ENCODE measurements at places on chromosomes 6 and 20. TPM values are rescaled to one million over a fixed set of nuclear protein-coding genes. Genes with fewer than 3 reads are reported as not detected.

The THBS2 gene
- 0.04 TPM for total RNA-seq

GRCh38 chr6:98041921-98042320 lies 758.9 kb upstream of the MMS22L start:
- DNase-seq: no peak

The DEFB127 gene
- not detected for total RNA-seq

- no peak for DNase-seq
Observed at GRCh38 chr6:84332139-84333034, 104.9 kb upstream of the CEP162 start.

The MEI4 gene
- total RNA-seq: 2.6 TPM

GRCh38 chr6:90135667-90136066 lies 161.0 kb downstream of the BACH2 start:
- DNase-seq: no peak

The OR2B6 gene
- not detected for total RNA-seq

The GCNT2 gene
- 8.2 TPM for total RNA-seq

The POM121L2 gene
- not detected for total RNA-seq

DNA sequence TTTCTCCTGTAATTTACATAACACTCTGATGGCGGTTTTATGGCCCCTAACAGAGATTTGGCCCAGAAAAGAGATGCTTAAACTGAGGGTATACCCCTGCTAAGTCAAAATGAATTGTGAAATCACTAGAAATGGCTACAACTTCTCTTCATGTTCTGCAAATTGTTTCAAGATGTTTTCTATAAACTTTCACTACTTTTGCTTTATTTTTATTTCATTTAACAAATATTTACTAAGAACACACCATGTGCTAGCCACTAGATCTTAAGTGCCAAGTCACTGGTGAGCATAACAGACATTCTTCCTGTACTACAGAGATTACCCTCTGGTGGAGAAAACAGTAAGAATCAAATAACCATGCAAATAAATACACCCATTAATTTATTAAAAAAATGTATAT lies 87.6 kb downstream of the KCNQ5 start:
- DNase-seq: no peak

- peak; percentile 69 for DNase-seq
Observed at GRCh38 chr6:34027445-34027936, 118.4 kb downstream of the GRM4 start.

The SNAP25 gene
- total RNA-seq: 8.2 TPM

The HCRTR2 gene
- total RNA-seq: not detected

DNA sequence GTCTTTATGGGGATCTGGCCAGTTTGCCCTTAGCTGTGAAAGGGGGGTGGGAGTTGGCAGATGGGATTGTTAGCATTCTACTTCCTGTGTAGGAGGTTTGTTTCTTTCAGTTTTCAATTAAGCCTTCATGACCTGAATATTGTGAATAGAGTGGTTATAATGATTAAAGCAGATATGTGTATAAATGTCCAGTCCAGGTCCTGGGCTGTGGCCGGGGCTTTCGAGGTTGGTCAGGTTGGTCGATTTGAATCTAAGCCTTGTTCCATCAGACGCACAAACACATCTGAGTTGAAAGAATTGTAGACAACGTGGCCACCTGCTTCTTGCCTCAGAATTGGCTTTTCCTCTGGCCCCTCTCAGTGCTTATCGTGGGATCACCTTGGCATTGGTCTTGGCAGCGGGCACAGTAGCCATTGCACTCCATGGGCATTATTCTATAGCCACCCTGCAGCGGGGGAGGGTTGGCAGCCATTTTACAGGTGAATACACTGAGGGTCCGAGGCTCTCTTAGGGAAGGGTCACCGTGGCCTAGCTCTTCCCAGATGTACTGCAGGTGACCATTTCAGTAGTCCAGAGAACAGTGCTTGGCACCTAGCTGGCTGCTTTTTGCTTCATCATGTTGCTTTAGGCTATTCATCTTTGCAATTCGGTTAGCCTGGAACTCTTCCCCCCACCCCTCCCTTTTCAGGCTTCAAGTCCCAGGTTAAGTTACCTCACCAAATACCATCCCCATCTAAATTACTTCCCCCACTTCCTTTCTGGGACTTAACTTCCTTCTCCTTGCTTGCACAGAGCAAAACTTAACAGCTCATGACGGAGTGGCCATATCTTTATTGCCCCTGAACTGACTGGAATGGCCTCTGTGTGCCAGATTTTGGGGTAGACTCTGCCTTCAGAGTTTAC lies 1.1 kb downstream of the RNF114 start:
- no peak for DNase-seq

The DHX16 gene
- total RNA-seq: 31.0 TPM

DNA sequence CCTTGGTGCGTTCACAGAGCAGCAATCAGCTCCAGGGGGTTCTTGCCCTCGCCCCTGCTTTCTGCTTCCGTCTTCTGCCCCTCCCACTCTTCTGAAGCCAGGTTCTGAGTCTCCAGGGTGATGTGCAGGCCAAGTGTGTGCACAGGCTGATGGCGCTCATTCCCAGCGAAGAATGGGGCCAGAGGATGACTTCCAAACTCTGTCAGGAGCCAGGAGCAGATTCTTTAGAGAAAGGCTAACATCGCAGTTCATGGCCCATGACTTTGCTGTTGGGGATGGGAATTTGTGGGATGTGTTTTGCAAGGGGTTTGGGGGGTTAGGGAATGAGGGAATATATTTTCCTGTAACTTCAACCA lies 56.1 kb upstream of the CCN6 start:
- no peak for DNase-seq
